ENCODE measurements at places on chromosomes 2 and 18.

DNA sequence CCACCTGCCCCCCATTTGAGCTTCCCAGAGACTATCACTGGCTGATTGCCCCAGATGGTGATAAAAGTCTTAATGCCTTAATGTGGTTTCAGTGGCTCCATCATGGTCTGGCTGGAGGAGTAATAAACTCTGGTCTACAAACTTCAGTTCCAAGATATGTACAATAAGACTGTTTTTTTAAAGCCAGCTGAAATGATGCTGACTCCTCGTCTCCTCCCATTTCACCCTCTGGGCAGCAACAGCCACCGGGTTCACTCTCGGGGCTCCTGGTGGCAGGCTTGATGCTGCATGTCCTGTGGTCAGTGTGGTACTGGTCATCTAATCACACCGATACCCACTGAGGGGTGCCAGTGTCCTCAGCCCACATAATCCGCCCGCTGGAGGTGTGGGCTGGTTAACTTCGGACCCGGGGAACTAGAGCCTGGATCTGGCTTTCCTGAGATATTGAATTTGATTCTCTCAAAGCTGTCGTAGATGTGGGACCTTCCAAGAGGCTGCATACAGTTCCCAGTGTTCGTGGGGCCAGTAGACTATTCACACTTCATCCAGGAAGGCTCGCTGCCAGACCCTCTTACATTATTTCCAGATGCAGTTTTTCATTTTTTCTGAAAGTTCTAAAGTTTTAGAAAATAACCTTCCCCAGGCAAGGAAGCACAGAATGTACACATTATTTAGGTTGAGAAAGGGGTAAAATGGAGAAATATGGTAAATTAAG, 95.3 kb downstream of the GALR1 start:
- H3K27ac ChIP-seq = no peak overlapping the region
- no peaks in the 10 kb centered on the region for H3K36me3 ChIP-seq
- no peak for DNase-seq
- H3K4me1 ChIP-seq = no peaks in the 10 kb centered on the region
- H3K27me3 ChIP-seq = peaks cover 15% of the 10 kb centered on the region

DNA sequence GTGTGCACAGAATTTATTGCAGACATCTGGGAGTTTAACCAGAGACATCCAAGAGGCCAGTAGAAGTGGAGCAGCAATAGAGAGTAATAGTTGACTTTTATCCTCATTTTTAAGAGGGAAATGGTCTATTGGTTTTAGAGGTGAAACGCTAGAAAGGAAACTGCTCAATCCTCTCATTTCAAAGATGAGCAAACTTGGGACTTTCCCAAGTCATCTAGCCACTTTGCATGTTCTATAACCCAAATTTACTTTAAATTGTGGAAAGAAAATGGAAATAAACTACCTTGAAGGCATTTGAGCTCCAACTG, 601.7 kb downstream of the ARHGAP15 start:
- no peaks in the 10 kb centered on the region for H3K27me3 ChIP-seq
- no peak for DNase-seq
- no peak overlapping the region for H3K27ac ChIP-seq
- peaks cover 31% of the 10 kb centered on the region for H3K4me1 ChIP-seq
- no peak overlapping the region for H3K4me3 ChIP-seq

- no peak for DNase-seq
- H3K36me3 ChIP-seq = no peaks in the 10 kb centered on the region
- H3K4me3 ChIP-seq = no peak overlapping the region
- no peaks in the 10 kb centered on the region for H3K4me1 ChIP-seq
These were observed 627.1 kb upstream of the SLC8A1 start for GRCh38 chr2:41079011-41079410.

- H3K36me3 ChIP-seq = no peaks in the 10 kb centered on the region
- no peaks in the 10 kb centered on the region for H3K4me1 ChIP-seq
- no peak overlapping the region for H3K4me3 ChIP-seq
- H3K27me3 ChIP-seq = peaks cover 2% of the 10 kb centered on the region
- DNase-seq = no peak
- H3K27ac ChIP-seq = no peak overlapping the region
These were observed 51.7 kb upstream of the EHBP1 start for GRCh38 chr2:62653582-62654422.

DNA sequence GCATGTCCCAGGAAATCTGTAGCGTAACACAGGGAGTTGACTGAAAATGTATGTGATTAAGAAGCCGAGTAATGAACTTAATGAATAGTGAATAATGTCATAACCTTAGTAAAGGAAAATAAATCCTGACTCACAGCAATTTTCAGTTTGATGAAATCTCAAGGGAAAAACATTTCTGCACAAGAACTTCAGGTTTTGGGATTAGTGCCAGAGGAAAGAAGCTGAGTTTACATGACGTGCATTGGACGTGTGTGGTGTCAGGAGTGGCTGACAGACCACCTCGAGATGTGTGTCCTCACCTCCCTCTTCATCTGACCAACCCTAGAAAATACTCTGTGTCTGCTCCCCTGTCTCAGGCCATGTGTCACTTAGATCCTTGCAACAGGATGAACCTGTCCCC, 39.1 kb downstream of the VWA3B start:
- H3K36me3 ChIP-seq = no peaks in the 10 kb centered on the region
- peaks cover 8% of the 10 kb centered on the region for H3K4me1 ChIP-seq
- H3K27ac ChIP-seq = no peak overlapping the region
- no peak for DNase-seq
- H3K4me3 ChIP-seq = no peak overlapping the region

DNA sequence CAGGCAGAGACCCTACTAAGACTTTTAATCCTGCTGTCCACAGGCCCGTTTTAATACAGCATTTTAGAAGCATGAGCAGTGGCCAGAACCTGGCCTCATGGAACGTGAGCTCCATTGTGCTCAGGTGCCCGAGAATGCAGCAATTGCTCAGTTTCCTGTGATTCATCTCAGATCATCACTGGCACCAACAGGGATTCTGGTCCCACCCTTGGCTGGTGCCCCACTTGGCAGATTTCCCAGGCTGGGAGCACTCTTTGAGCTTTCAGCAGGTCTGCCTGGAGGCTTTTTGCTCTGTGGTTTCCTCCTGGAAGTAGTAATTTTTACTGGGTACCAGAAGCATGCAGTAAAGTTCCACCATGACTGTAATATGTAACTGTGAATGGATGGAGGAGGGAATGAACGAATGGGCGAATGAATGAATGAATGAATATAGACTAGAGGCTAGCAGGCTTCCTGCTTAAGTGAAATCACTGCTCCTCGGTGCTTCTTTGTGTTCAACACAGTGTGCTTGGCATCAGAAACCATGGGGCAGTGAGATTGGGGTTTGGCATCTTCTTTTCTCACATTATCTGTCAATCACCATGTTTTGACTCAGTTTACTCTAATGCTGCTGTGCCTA, 312.9 kb downstream of the PRKCE start:
- no peak overlapping the region for H3K4me3 ChIP-seq
- no peaks in the 10 kb centered on the region for H3K36me3 ChIP-seq
- DNase-seq = no peak
- H3K27ac ChIP-seq = no peak overlapping the region
- H3K4me1 ChIP-seq = peaks cover 10% of the 10 kb centered on the region
- H3K27me3 ChIP-seq = no peaks in the 10 kb centered on the region

- no peak overlapping the region for H3K27ac ChIP-seq
- peaks cover 14% of the 10 kb centered on the region for H3K27me3 ChIP-seq
- H3K4me1 ChIP-seq = no peaks in the 10 kb centered on the region
- no peaks in the 10 kb centered on the region for H3K36me3 ChIP-seq
- no peak overlapping the region for H3K4me3 ChIP-seq
These were observed 148.7 kb upstream of the OSR1 start for GRCh38 chr2:19507137-19507536.

- H3K4me1 ChIP-seq = no peaks in the 10 kb centered on the region
- H3K36me3 ChIP-seq = no peaks in the 10 kb centered on the region
- H3K27ac ChIP-seq = no peak overlapping the region
- H3K4me3 ChIP-seq = no peak overlapping the region
- peaks cover 14% of the 10 kb centered on the region for H3K27me3 ChIP-seq
These were observed 175.3 kb downstream of the INHBB start for GRCh38 chr2:120520929-120521912.

GRCh38 chr2:120684289-120685065, 51.2 kb upstream of the GLI2 start:
- DNase-seq = no peak
- no peaks in the 10 kb centered on the region for H3K36me3 ChIP-seq
- peaks cover 6% of the 10 kb centered on the region for H3K27me3 ChIP-seq
- H3K4me3 ChIP-seq = no peak overlapping the region
- H3K4me1 ChIP-seq = peaks cover 3% of the 10 kb centered on the region

- H3K27ac ChIP-seq = no peak overlapping the region
- H3K4me1 ChIP-seq = no peaks in the 10 kb centered on the region
- no peaks in the 10 kb centered on the region for H3K27me3 ChIP-seq
- DNase-seq = no peak
These were observed 130.9 kb downstream of the EXOC6B start for GRCh38 chr2:72694715-72695496.

DNA sequence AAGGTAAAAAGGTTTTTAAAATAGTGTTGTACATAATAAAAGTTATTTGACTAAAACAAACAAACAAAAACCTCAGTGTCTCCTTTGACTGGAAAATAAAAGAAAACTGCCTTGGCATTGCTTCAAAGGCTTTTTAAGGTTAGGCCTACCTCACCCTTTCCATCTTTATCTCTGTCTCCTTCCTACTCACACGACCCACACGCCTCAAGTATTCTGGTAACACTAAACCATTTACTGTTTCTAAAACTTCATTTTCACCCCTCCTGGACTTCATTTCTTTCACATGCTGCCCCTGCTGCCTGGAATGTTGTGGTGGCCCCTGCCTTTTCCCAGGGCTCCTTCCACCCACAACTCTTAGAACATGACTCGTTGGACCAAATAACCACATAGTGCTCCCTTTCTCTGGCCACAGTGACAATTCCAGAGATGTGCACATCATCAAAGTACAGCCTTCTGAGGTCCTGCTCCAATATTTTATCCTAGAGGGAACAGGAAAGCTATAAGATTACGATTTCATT, 54.0 kb downstream of the ERBB4 start:
- no peak overlapping the region for H3K27ac ChIP-seq
- H3K4me1 ChIP-seq = no peaks in the 10 kb centered on the region
- H3K4me3 ChIP-seq = no peak overlapping the region
- H3K36me3 ChIP-seq = no peaks in the 10 kb centered on the region

DNA sequence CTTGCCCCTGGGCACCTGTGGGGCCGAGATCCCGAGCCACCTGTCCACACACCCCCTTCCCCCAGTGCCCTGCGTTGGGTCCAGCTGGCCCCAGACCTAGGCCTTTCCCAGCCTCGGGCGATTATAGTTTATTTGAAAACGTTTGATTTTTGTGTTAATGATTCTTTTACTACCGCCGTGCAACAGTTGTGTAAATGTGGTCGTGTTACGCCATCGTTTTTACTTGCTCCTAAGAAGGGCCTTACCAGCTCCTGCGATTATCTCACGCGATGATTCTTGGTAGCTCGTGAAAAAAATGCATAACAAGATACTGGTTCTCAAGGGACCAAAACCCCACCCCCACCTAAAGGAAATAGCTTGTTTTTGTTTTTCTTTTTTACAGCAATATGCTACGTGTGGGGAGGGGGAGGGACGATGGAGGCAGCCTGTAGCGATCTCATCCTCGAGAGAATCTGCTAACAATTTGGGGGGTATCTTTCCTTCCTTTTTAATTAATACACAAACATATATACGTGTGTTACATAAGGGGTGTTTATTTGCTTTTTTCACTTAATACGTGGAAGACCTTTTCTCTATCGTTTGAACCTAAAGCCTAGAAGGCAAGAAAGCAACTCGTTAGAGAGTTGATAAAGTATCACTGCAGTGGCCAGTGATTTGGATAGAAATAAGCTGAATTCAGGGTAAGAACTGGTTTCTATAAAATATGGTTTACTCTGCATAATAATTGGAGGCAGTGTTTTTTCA, 1.0 kb downstream of the ZDBF2 start:
- H3K4me3 ChIP-seq = peak overlapping the region; percentile 77
- H3K27me3 ChIP-seq = peaks cover 52% of the 10 kb centered on the region
- peaks cover 3% of the 10 kb centered on the region for H3K36me3 ChIP-seq
- peaks cover 19% of the 10 kb centered on the region for H3K4me1 ChIP-seq
- DNase-seq = peak; percentile 58
- peak overlapping the region; percentile 89 for H3K27ac ChIP-seq

GRCh38 chr2:217409949-217410680, 550.3 kb upstream of the TNP1 start:
- no peaks in the 10 kb centered on the region for H3K4me1 ChIP-seq
- no peaks in the 10 kb centered on the region for H3K36me3 ChIP-seq
- H3K27me3 ChIP-seq = no peaks in the 10 kb centered on the region
- no peak for DNase-seq

- no peak overlapping the region for H3K4me3 ChIP-seq
- H3K27me3 ChIP-seq = no peaks in the 10 kb centered on the region
These were observed 60.9 kb downstream of the KCTD1 start for GRCh38 chr18:26487437-26487836.

DNA sequence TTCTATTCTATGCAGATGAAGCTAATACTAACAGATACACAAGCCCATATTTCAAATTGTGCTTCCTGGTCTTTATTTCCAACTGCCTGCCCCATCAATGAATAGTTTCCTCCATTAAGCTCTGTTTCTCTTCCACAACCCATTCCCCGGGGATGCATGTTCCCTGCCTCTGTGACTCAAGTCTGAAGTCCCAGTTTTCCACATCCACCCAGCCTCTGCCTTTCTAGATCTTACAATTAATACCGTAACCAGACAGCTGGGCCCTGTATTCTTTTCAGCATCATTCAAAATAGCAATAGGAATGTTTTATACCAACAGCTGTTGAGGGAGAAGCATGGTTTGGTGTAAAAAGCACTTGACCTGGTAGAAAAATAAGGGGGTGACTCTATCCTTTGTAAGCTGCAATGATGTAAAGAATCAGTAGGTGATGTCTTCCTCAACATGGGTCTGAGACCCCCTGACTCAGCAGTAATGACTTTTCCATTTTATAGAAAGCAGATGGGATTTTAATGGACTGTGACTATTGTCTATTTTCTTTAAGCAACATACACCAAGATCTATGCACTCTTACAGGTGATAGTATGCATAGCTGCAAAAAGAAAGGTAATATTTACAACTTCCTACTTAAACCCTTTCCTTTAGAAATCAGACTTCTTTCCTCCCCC, 46.1 kb upstream of the DAPL1 start:
- H3K27me3 ChIP-seq = peaks cover 22% of the 10 kb centered on the region
- no peaks in the 10 kb centered on the region for H3K36me3 ChIP-seq
- H3K4me1 ChIP-seq = no peaks in the 10 kb centered on the region
- no peak for DNase-seq

DNA sequence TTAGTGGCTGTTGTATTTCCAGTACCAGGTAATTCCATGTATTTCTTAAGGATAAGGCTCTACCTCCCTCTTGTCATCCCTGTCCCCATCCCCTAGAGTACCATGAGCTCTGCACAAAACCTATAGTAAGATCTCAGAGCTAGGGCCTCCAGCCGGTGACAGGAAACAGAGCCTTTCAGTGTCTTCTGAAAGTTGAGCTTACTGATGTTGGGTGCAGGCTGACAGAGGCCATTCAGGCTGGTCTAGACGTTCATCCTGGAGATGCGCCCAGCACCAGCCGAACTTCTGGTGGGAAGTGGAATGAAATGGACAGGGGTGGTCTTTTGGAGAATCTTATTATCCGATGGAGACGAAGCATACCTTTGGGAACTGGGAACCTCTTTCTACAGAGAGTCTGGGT, 16.7 kb upstream of the LYPD6B start:
- H3K4me1 ChIP-seq = peaks cover 1% of the 10 kb centered on the region
- DNase-seq = no peak

All from activated CD4-positive, alpha-beta T cell treated with anti-CD3 and anti-CD28 coated beads, Interleukin-2, amount 10 ng/mL, durations not matched to agents 7 days and 5 days (primary cell).